ENCODE measurements at places on chromosomes 6 and 20. TPM values are rescaled to one million over a fixed set of nuclear protein-coding genes. Genes with fewer than 3 reads are reported as not detected.
A peak's percentile ranks its signal among the peaks of the same experiment; 100 is the strongest.

The MRAP2 gene
- polyA plus RNA-seq, result not detected

The LY6G6D gene
- not detected for polyA plus RNA-seq

- no peak for DNase-seq
Observed at GRCh38 chr20:532530-532929, 11.1 kb downstream of the CSNK2A1 start.

The SLC52A3 gene
- not detected for polyA plus RNA-seq

- DNase-seq, result no peak
Observed at GRCh38 chr20:10369723-10370090, 64.3 kb downstream of the MKKS start.

The GGT7 gene
- polyA plus RNA-seq, result 12.1 TPM

The MMP24OS gene
- polyA plus RNA-seq, result 35.3 TPM

DNA sequence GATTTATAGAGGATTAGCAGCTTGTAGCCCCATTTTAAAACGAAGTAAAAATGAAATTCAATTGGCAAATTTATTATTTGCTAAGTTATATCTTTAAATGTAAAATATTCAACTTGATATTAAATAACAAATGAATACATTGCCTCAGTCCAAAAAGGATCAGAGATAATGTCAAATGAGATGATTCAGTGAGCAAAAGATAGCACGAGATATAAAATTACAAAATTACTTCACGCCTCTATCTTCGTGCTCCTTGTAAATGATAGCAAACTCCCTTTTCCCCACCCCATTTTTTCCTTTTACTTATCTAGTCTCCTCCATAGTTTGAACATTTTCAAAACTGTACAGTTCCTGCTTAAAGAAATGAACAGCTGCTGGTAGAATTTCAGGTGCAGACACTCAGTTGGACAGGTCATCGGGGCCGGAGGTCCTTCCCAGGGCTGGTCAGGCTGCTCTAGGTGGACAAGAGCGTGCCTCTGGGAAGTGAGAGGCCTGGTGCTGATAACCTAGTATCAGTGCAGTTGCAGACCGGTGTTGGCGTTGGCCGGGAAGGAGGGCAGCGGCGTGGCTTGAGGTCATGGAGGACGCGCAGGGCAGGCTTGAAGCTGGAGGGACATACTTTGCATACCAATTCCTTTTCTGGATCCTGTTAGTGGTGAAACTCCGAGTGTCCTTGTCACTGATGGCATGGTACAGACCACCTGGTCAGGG is 83.9 kb downstream of the CDC5L start:
- DNase-seq, result no peak

The HLA-G gene
- polyA plus RNA-seq, result not detected

DNA sequence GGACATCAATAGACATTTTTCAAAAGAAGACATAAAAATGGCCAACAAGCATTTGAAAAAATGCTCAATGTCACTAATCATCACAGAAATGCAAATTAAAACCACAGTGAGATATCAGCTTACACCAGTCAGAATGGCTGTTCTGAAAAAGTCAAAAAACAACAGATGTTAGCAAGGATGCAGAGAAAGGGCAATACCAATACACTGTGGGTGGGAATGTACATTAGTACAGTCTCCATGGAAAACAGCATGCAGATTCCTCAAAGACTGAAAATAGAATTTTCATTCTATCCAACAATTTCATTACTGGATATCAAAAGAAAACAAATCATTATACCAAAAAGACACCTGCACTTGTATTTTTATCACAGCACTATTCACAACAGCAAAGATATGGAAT is 85.3 kb downstream of the DCDC2 start:
- no peak for DNase-seq

GRCh38 chr6:82348130-82348529 is 15.5 kb upstream of the TPBG start:
- no peak for DNase-seq

DNA sequence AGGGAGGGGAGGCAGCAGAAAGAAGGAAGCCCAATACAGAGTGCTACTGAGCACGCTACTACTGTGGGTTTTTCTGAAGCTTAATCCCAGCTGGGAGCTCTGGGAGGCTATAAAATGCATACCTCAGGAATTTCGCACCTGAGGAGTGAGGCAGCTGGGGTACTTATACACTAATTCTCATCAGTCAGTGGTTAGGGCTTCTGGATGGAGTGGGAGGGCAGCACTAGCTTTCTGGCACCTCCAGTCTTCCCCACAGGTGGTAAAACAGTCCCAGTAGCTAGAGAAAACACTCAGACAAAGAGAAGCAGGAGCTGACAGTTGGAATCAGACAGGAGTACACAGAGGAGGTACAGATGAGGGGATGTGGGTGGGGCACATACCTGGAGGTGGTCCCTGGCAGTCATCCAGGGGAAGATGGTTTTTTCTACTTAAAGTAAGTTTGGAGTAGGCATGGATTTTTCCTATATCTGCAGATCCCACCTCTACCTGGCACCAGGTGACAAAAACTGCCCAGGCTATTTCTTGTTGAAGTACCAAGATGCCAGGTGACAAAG is 37.8 kb downstream of the CPXM1 start:
- no peak for DNase-seq

- peak; percentile 43 for DNase-seq
Observed at GRCh38 chr20:58555078-58555765, 40.0 kb upstream of the APCDD1L start.

- DNase-seq, result no peak
Observed at GRCh38 chr6:78936515-78936914, 69.2 kb downstream of the IRAK1BP1 start.

DNA sequence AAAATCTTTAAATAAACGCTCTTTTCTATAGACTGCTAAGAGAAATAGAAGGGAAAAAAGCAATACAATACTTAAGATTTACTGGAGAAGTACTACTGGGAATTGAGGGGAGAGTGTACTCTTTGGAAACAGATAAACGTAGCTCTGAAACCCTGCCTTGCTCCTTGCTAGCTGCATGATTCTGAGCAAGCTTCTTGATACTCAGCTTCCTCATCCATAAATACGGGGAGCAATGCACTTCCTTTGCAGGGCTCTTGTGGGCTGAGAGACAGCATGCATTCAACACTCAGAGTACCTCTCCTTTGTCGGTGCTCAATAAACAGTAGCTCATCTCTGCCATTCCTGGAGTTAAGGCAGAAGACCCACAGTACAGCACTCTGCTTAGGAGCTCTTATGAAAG is 159.7 kb downstream of the BTBD9 start:
- no peak for DNase-seq

DNA sequence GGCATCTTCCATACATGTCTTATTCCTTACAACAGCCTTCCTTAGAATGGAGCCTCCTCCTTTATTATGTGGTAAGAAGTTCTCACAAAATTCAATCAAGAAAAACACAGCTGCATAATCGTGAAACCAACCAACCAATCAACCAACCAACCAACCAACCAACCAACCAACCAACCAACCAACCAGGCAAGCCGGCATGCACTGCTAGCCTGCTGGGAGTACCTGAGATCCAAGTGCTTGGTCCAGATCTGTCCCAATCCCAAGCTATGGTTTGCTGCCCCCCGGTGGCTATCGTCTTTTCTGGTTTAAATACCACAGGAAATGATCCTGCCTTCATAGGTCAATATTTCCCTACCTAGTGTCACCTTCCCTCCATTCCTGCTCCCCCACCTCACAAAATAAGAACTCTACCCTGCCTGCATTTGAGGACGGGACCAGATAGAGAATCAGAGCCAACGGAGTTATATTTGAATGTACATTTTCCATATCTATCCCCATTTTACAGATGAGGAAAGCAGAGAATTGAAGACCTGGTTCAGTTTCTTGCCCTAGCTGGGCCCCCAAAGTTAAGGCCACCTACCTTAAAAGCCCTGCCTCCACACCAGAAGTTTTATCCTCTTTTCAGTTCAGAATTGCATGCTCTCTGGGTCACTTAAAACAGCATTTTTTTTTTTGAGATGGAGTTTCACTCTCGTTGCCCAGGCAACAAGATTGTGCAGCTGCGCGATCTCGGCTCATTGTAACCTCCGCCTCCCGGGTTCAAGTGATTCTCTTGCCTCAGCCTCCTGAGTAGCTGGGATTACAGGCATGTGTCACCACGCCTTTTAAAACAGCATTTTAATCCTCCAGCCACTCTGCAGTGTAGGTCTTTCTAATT is 27.1 kb downstream of the RAB44 start:
- peak; percentile 23 for DNase-seq

- no peak for DNase-seq
Observed at GRCh38 chr6:53461041-53461656, 83.8 kb downstream of the GCLC start.

The BMP7 gene
- polyA plus RNA-seq, result not detected

- DNase-seq, result no peak
Observed at GRCh38 chr6:76275746-76276145, 203.3 kb upstream of the IMPG1 start.

The TMC2 gene
- not detected for polyA plus RNA-seq

- DNase-seq, result no peak
Observed at GRCh38 chr6:137995371-137995770, 111.8 kb downstream of the PERP start.

DNA sequence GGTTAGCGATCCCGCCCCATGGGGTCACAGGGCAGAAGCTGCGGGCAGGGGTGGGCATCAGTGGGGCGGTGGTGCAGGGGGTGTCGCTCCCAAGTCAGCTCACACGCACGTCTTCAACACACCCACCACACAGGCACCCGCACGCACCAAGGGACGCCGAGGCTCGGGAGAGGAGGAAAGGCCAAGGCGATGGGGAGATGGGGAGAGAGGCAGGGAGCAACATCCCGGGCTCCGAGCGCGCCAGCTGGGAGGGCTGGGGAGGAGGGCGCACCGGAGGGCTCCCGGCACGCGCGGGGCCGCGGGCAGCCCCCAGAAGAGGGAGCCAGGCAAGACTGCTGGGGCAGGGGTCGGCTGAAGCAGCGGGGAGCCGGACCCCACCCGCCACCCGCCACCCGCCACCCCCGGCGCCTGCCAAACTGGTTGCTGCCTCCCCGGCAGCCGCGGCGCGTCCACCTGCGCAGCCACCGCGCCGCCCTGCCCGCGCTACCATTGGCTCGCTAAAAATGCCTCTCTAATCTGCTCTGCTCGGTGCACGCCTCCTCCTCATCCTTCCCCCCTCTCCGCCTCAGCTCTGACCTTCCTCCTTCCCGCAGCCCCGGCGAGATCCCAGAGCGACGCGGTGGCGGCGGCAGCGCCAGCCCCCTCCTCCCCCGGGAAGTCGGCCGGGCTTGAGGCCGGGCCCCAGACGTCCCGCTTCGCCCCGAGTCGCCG is at the start of gene PACSIN1:
Gene PACSIN1 (plus strand): TSS at position 546 of the 711 bp plus-strand sequence. CDS start 60,230 bp downstream, outside the sequence.
- no peak for DNase-seq

GRCh38 chr6:169173532-169174268 is 79.9 kb downstream of the THBS2 start:
- DNase-seq, result no peak

DNA sequence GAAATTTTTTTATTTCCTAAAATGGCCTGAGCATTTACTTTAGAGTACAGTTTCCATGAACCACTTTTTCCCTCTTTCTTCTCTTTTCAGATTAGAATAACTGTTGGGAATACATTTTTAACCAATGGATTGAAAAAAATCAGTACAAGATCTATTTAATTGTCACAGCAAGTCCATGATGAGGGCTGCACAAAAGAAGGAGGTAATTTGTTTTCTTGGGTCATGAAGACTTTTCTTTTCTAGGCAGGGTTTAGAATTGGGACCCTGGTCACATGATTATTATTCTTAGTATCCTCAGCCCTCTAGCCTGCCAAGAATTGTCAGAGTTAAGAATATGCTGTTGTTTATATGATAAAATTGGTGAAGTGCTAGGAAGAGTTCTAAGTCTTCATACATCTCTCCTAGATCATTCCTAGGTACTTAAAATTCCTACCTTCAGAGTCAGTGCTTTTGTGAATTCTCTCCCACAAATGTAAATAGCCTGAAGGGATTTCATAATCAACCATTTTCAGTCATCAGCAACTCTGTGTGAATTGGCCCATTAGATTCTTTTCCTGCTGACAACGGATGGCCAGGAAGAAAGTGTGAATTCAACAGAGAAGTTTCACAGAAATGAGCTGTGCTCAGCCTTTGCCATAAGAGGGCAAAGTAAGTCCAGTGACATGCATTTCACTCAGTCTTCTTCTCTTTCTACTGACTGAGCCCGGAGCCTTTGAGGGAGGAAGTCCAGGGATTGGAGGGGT is 32.4 kb upstream of the TPBG start:
- DNase-seq, result peak; percentile 13

The CTAGE9 gene
- polyA plus RNA-seq, result not detected

DNA sequence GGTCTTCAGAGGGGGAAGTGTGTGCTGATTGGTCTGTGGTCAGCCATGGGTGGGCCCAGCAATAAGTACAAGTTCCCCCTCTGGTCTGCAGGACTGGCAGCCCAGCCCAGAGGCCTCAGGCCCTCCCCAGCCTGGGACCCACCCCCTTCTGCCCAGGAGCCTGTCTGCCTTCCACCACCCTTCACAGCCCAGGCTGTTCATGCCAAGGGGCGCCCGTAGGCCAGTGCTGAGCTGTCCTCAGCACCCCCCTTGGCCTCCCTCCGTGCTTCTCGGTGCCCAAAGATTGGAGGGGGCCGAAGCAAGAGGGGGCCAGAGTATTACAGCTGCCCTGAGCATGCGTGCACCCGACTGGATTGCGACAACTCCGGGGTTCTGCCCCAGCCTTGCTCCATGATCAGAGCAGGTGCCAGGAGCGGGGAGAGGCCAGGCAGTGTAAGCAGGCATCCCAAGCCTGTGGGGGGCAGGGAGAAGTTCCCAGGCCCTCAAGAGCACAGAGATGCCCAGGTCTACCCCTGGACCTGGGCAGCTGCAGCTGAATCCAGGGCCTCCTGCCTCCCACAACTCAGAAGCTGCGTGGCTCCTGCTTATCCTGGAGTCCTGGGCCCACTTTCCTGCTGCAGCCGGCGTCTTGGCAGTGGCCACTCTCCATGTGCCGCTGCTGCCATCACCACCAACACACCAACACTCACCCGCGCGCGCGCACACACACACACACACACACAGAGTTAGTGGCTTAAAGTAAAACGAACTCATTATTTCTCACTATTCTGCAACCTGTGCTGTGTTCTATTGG is 33.3 kb downstream of the CST9L start:
- DNase-seq, result no peak

The COL21A1 gene
- polyA plus RNA-seq, result 0.35 TPM

All from AG04450 (cell line).